COR-L47 (cell line): ENCODE measurements at places on chromosomes 7 and 10.

DNA sequence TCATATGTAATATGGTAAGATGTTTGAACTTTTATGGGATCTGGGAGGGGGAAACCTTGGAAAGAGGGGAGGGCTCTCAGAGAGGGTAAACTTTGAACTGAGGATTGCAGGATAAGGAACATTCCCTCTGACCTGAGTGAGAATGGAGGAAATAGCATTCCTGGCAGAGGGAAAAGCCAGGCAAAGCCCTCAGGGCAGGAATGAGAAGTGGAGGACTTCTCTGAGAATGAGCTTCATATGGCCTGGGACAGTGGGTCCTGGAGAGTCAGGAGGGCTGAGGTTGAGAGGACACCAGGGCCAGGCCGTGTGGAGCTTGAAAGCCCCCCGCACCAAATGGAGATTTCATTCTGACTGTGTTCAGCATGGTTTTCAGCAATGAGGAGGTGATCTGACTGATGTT is 34.2 kb downstream of the NPVF start:
- no peak for DNase-seq

- no peak for DNase-seq
These were observed 109.1 kb downstream of the AKR1D1 start for GRCh38 chr7:138185132-138185908.

DNA sequence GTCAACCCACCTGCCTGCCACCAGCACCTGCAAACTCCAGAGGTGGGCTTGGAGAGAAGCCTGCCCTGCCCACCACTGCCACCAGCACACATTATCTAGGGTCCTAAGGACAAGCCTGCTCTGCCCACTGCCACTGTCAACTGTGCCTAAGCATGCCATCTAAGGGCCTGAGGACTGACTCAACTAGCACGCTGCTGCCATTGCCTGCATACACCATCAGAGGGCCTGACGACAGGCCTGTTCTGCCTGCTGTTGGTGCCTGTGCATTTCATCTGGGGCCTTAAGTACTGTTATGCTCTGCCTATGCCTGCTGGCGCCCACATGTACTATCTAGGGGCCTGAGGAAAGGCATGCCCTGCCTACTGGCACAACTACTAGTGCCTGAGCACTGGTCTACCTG is 27.0 kb upstream of the LRRD1 start:
- DNase-seq = no peak

- DNase-seq = no peak
These were observed 786 bp upstream of the CNOT4 start for GRCh38 chr7:135510592-135511183.

GRCh38 chr7:4151926-4152549 is 530.1 kb upstream of the FOXK1 start:
- DNase-seq = peak; percentile 24

- no peak for DNase-seq
These were observed 52.8 kb downstream of the ASB13 start for GRCh38 chr10:5613481-5614154.
